NCI-H1436 treated with DMSO at 0.1 percent for 48 hours (cell line): ENCODE measurements at places on chromosomes 12 and 14.

DNA sequence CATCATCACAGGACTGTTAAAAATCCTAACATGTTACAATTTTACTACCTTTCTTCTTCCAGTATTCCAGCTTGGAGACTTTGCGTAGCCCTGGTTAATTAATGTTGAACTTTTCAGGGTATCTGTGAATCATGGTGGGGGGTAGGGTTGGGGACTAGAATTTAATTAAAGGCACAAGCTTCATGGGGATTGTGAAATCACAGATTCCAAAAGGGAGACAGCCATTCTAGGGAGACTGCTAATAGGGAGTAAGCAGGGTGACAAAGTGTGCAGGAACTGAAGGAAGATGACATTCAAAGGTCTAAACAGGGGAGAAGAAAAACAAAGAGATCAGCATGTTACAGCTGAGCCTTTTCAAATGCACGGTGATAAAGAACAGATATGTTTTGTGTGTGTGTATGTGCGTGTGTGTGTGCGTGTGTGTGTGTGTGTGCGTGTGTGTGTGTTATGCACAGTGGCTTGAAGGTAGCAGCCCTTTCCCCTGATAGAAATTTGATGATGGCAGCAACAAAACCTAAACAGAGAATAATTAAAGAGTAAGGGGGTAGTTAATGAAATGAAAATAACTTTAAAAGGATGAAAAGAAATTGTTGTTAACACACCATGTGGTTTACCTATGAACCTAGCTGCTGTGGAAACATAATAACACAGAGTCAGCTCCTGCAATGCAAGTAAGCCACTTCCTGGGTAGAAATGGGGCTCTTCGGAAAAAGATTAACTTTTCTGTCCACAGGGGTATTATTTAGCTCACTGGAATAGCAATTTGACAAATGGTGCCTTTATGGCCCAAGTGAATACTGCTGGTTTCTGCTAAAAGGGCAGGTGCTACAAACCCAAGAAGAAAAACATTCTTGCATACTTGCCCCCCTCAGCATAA is 581.7 kb downstream of the DIO2 start:
- DNase-seq: no peak

DNA sequence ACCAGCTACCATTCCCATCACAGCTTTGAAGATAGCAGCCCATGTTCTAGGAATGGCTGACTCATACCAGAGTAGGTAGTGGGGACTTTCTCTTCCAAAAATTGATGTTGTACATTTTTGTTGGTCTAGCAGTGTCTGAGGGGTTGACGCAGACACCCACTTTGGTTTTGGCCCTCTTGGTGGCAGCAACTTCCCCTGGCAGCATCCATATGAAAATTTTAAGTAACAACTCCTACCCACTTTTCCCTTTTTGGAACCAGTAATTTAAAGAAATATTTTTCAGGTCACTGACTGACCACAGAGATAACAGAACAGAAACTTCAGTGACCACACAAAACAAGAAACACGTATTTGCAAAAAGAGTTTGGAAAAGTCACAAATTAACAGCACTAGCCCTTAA is 162.0 kb upstream of the TMCC3 start:
- DNase-seq: no peak

DNA sequence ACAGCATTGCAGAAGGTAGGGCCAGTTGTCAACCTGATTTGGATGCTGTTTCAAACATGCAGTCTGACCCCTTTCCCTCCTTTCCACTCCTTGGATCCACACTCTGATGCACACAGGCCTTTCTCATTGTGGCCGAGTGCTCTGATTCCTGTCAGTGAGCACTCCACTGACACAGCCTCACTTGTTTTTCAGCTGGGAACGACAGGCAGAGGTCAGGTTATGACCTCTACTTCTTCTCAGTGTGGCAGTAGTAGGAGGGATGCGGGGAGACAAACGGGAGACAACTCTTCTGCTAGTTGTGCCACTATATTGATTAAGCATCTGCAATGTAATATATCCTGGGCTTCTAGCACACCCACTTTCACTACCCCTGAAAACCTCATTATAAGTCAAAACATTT is 61.8 kb downstream of the DERA start:
- no peak for DNase-seq

DNA sequence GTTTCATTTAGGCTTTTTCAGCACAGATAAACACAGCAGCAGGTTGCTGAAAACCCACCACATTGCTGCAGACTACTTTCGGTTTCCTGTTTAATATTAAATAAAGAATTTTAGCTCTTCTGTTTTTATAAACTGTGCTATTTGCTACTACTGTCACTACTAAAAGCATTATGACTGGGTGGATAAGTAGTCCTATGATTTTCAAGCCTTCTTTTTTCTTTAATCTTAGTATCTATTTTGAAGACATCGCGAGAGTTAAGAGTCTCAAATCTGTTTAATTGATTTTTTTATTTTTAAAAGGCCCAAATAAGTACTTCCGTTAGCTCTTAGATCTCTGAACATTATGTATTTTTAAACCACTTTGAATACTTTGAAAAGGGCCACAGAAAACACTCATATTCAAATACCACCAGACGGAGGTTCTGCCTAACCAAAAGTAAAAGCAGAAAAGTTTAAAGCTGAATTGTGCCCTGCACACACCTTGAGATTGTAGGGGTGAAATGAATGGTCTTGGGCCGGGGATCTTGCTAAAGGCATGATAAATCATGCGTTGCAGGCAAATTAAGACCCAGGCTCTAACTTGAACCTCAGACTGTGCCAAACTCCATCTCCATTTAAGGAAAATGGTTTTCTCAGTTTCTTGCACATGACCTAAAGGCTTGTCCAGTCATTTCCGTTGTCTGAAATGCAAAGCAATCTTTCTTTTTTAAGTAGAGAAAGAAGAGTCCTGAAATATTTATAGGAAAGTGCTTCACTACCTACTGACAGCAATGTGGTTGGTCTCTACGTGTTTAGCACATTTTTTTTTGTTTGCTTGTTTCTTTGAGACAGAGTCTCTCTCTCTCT is 13.6 kb upstream of the FOXN3 start:
- DNase-seq: no peak

- DNase-seq: no peak
Observed at GRCh38 chr12:68876461-68876860, 56.5 kb downstream of the CPM start.

- DNase-seq: no peak
Observed at GRCh38 chr12:5171701-5172100, 128.0 kb downstream of the KCNA5 start.

DNA sequence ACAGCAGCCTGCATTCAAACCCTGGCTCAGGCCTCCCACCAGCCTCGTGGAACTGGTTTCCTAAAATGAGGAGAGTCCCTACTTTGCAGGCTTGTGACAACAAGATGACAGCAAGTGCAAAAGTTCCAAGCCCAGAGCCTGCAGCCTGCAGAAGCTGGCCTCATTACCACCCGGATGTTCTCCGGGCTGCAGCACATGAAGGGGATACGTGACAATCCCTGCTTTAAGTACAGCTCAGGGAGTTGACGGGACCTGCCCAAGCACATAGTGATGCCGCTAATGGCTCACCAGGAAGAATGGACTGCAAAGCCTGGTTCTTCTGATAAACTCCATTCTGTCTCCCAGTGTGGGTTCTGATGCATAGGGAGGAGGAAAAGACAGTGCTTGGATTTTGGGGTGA is 15.0 kb downstream of the SSH1 start:
- no peak for DNase-seq

DNA sequence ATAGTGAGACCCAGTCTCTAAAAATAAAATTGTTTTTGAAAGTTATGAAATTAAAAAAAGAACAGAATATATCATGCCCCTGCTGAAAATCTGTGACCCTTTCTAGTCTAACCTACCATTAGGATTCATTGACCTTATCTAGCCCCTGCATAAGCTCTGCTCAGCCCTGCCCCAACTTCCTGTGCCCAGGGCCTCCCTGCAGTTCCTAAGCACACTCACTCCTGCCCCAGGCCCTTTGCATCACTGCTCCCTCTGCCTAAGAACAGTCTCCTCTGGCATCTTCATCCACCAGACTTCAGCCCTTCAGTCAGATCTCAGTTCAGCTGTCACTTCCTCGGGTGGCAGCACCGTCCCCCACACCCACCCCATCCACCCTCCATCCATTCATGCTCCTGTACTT is 55.4 kb downstream of the SCARB1 start:
- no peak for DNase-seq

- DNase-seq: no peak
Observed at GRCh38 chr12:73210548-73211204, 938.5 kb downstream of the TRHDE start.

GRCh38 chr12:124762791-124763593 is 100.7 kb downstream of the SCARB1 start:
- DNase-seq: no peak

DNA sequence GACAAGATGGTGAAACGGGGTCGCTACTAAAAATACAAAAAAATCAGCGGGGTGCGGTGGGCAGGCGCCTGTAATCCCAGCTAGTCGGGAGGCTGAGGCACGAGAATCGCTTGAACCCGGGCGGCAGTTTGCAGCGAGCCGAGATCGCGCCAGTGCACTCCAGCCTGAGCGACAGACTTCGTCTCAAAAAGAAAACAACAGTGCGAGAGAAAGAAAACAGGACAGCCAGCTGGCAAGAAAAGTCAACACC is 633 bp upstream of the RNU4-2 start:
- no peak for DNase-seq

DNA sequence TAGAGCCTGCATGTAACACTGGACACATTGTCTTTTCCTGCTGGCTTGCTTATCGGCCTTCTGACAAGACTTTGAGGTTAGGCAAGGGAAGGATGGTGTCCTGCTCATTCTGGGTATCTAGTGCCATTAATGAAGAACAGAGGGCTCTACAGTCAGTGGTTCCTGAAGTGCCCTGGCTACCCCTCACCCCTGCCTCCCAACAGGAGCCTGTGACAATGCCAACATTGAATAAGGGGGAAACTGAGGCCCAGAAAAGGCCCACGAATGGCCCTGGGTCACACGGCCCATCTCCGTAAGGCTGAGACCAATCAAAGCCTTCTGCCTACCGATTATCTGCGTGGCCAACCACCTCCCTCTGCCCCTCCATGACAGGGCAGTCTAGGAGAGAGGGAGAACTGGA is 2.1 kb downstream of the IFI27L2 start:
- no peak for DNase-seq

- no peak for DNase-seq
Observed at GRCh38 chr12:5033883-5034282, 9.8 kb upstream of the KCNA5 start.

DNA sequence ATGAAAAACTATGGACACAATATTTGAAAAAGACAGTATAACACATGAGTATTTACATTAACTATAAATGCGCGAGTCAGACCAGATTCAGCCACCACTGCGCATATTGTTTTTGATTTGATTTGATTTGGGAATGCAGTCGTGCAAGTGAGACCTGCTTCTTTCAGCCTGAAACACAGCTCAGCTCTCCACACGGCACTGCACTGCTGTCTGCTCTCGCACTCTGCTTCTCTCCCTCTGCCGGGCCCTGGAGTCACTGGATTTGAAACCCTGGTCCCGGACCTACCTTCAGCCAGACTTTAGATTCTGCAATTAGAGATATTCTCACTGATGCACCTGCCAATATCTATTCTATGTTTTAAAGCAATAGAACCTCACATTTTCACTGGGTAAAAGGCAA is 143.9 kb upstream of the TMEM132C start:
- no peak for DNase-seq

- no peak for DNase-seq
Observed at GRCh38 chr12:69969011-69969410, 144.0 kb downstream of the MYRFL start.

GRCh38 chr12:68794653-68795251 is 13.2 kb upstream of the MDM2 start:
- no peak for DNase-seq

DNA sequence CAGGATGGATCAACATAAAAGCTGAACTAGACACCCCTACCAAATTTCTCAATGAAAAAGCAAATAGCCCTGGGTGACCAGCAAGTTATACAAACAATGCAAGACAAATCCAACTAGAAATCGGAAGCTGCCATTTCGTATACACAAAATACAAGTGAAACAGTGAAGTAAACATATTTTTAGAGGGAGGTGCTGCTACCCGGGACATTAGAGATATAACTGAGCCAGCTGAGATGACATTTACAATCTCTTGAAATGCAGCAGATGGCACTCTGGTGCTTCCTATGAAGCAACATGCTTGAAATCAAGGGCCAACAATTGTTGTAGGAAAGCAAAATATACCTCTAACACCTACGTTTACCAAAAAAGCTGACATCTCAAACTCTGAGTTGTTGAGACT is 25.5 kb downstream of the BDKRB1 start:
- no peak for DNase-seq

DNA sequence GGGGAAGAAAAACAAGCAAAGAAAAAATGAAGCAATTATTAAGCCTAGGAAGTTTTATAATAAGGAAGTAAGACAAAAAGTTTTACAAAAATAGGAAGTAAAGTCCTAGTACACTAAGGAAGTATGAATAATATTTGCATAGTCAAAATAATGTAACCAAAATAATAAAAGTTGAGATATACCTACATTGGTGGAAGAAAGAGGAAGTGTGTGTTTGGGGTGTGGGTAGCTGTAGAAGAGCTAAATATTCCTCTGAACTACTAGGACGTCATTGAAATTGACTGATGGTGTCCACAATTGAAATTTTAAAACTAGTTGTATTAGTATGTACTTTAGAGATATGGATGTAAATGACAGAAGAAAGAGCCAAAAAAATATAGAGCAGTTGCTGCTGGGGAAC is 228.4 kb upstream of the OTX2 start:
- no peak for DNase-seq

DNA sequence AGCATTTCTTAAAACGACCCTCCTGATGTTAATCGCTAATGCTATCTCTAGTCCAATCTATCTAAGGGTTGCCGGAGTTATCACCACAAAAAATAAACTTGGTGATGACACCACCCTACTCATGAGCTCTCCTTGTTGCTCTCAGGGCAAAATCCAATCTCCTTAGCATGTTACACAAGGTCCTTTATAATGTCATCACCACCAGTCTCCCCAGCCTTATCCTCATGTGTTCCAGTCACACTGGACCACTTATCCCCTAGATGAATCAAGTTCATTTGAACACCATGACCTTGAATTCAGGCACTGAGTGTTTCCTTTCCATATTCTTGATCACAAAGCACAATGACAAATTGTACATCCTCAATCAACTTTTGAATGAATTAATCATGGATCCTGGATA is 19.0 kb upstream of the DRAM1 start:
- DNase-seq: no peak

DNA sequence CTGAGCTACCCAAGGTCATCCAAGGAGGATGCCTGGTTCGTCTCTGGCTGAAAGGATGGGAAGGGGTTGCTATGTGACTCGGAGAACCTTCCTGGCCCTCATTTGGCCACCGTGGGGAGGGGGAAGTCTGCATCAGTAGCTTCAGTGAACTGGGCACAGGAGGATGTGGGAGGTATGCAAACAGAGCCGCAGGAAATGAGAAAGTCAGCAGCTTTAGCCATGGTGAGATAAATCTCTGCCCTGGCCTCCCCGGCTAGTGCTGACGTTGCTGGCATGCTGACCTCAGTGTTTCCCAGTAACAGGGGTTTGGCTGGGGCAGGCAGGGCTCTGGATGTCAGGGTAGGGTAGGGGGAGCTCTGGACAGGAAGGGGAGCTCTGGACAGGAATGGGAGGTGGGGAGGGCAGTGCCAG is 2.3 kb upstream of the CEBPE start:
- DNase-seq: no peak
